ENCODE measurements at places on chromosomes 2 and 18. TPM values are rescaled to one million over a fixed set of nuclear protein-coding genes. Genes with fewer than 3 reads are reported as not detected.

GRCh38 chr18:63552581-63552980, 10.4 kb downstream of the SERPINB12 start:
- no peak for DNase-seq

DNA sequence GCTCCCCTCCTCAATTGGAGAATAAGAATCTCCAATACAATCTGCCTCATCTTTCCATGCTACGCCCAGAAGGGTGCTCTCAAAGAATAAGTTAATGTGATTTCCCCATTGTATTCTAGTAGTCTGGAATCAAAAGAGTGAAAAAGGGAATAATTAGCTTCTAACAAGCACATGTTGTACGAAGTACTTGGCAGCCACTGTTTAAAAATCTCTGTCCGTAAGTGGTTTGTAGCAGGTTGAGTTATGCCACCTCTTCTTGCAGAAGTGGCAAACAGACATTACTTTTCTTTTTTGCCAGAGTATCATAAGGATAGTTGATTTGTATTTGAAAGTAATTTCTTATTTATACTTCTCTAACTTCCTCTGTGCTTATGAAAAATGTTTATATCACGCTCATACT, 184.7 kb downstream of the CD226 start:
- DNase-seq: no peak

GRCh38 chr18:49747876-49748275, 65.5 kb downstream of the ACAA2 start:
- no peak for DNase-seq

DNA sequence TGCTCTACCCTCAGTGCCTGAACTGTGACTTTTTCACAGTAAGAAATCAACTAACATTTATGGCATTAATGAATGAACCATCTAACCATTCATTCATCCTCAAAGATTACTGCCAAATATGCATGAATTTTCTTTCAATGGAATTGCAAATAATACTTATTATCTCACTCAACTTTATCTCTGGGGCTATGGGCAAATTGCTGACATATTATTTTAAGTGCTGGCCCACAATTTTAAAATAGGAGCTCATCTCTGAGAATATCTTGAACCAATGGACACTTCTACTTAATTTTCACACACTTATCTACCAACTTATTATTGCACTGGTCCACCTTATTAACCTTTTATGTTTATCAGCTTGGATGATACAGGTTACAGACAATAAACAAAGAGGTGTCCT, 182.8 kb downstream of the RBM43 start:
- no peak for DNase-seq

Gene CTAGE1
- not detected for total RNA-seq

Gene M1AP
- not detected for total RNA-seq

Gene RNU2-63P
- not detected for total RNA-seq

DNA sequence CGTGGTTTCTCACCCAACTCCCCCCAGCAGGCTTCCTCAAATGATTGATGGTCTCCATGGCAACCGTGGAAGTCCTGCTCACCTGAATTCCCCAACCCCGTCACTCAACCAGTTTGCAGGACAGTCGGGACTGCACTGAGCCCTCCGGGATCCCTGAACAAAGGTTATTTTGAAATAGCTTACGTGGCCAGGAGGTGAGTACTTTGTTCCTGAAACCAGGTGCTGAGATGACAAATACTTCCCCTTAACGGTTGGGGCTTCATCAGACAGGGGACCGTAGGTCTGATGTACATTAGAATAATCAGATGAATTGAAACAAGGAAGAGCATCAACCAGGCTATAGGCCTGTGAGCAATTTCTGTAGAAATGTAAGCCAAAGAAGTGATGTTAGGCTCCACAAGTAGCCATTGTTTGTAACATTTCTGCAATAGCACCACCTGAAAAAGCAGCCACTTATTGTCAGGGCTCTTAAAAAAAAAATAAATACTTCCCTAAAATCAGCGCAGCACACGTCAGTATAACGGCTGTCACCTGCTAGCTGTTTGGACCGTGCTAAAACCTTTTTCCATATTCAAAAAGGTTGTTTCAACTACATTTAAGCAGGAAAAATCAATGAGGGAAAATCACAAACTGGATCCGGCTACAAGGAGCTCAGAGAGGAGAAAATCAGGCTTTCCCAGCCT, 206.4 kb upstream of the ID2 start:
- no peak for DNase-seq

DNA sequence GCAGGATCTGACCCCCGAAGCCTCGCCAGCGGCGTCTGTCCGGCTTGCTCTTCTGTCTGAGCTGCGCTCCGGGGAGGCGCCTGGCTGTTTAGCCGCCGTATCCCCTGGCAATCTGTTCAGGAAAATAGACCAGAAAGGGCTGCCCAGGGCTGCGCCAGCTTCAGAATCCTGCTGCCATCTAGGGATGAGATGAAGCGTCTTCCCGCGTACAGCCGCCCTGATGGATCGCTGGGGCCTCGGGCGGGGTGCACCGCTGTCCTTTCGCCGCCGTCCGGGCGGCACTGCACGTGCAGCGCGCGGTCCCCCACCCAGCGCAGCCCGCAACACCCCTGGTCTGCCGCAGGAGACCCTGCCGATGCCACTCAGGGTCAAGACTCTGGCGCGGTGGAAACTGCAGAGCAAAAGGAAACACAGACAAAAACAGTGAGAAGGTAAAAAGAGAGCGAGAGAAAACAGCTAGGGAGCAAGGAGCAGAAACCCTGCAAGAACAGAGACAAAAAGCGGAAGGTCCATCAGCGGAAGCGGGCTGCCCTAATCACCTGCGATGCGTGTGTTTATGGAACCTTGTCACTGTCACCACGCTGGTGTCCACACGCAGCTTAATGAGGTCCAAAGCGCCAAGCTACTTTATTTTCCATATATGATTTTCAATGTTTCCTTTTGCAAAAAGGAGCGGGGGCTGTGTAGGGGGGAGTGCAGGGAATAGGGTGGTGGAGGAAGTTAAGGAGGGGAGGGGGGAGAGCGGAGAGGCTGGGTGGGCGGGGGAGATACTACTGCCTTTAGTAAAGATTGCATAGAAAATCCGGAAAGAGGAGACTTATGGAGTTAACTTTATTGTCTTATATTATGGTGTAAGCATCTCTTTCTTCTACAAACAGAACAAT, 2113.3 kb upstream of the PIK3C3 start:
- DNase-seq: no peak

DNA sequence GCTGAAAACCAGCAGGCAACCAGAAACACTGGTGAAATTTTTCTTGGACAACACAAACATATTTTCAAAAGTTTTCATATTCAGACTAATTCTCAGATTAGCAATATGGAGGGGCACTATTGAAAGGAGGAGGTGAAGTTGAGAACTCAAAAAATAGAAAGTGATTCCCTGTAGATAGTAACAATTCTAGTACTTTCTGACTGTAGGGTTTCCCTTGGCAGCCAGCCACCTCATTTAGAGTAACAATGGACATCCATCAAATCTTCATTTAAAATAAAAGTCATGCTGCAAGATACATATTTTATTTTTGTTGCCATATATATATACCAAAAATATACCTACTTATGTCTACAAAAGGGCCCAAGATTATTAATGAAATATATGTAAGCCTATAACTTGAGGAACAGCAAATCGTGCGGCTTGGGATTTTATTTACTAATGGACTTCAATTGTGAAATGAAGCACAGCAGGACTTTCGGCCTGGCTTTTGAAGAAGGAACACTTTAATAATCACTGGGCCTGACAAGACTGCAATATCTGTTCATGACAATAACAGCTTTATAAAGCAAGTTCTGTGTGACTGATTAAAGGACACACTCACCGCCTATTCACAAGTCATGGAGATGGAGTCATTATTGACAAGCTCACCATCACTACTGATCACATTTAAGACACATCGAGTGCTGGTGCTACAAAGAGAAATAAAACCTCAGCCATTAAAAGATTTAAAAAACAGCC, 6.8 kb upstream of the NR4A2 start:
- no peak for DNase-seq

GRCh38 chr2:171084128-171084527, 76.6 kb downstream of the TLK1 start:
- no peak for DNase-seq

GRCh38 chr2:240225131-240225530, 84.7 kb upstream of the OTOS start:
- DNase-seq: no peak

- no peak for DNase-seq
Observed at GRCh38 chr2:44679584-44679983, 261.9 kb upstream of the SIX3 start.

DNA sequence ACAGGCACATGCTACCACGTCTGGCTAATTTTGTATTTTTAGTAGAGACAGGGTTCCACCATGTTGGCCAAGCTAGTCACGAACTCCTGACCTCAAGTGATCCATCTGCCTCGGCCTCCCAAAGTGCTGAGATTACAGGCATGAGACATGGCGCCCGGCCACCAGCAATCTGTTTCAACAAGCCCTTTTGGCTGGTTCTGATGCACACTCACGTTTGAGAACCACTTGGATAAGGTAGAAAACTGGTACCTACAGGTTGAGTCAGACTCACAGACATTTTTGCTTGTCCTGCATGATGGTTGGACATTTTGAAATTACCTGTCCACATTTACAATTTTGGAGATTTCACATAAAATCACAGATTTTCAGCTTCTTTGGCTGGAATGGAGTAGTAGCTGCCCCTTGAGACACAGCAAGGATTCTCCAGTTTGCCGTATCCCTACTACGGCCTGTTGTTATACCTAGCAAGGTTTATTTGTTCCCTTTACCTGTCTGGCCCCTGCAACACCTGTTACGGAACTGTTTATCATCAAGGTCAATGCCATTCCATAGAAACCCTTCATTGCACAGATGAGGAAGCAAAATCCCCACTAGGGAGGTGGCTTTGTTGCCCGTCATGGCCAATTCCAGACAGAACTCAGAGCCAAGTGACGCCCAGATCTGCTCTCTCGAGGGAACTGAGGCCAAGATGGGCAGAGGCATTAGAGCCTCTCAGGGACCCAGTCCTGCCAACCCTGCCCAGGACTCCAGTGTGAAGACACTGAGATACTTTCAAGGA, 31.4 kb upstream of the IGFBP2 start:
- DNase-seq: no peak

DNA sequence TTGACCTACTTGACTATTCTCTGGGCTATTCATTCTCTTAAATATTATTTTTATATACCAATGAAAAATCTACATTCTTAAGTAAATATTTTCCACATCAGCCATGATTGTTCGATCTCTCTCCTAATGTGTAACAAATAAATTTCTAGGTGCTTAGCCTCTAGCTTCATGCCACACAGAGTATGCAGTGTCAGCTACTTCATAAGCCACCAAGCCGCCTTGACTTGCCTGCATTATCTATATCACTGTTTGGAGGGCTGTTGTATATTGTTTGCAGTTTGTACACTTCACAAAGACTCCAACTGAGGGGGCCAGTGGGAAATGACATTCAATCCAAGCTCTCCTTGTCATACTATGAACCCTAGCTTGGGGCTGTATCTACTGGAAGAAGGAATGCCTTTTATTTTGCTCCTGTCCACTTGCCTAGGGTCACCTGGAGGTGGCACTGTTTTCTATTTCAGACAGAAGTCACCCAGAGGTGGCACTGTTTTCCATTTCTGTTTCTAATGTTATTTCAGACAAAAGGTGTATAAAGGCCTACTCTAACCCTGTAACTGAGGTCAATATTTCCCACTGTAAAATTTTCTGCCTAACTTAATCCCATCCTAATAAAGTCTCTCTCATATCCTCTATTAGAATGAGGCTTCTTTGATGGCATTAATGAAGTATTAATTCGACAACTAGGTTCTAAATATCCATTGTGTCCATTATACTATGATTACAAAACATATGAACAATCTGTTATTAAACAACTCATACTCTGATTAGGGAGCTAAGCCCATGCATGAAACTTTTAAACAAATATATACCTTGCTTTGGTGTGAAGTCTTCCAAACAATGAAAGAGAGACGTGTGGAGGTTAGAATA, 36.4 kb downstream of the COL5A2 start:
- DNase-seq: peak; percentile 34

GRCh38 chr2:156046900-156047299, 285.6 kb downstream of the NR4A2 start:
- no peak for DNase-seq

GRCh38 chr2:135512099-135512498, 18.9 kb downstream of the ZRANB3 start:
- no peak for DNase-seq

Gene GAD1
- total RNA-seq: not detected

DNA sequence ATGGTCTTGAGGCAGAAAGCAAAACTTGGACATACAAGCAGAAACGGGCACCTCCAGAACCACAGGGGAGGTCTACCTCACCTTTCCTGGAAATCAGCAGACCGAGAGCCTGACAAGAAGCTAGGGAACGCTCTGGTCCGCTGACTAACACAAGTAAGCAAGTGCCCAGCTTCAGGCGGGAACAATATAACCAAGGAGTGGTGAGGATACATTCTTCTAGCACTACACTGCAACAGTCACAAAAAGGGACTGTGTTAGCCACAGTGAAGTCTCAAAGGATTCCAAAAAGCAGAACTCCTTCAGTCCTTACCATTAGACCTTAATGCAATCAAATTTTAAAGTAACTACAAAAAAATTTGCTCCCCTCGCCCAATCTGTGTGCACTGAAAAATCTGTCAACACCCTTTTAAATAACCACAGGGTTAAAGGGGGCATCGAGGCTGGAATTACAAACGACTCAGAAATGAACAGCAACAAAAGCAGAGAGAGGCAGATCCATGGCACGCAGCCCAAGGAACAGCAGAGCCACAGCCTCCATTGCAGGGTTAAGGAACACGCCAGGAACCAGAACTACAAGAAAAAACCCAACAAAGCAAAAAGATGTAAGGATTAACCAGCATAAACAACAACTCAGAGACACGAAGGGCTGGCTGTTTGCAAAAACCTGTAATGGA, 7.1 kb downstream of the THAP4 start:
- DNase-seq: no peak

Gene IL1A
- total RNA-seq: 4.5 TPM

GRCh38 chr2:109554758-109555157, 59.0 kb downstream of the SEPTIN10 start:
- no peak for DNase-seq

GRCh38 chr2:127591221-127591923, 54.6 kb upstream of the GPR17 start:
- peak; percentile 7 for DNase-seq

GRCh38 chr2:227627769-227628168, 10.5 kb downstream of the SCYGR4 start:
- DNase-seq: no peak

DNA sequence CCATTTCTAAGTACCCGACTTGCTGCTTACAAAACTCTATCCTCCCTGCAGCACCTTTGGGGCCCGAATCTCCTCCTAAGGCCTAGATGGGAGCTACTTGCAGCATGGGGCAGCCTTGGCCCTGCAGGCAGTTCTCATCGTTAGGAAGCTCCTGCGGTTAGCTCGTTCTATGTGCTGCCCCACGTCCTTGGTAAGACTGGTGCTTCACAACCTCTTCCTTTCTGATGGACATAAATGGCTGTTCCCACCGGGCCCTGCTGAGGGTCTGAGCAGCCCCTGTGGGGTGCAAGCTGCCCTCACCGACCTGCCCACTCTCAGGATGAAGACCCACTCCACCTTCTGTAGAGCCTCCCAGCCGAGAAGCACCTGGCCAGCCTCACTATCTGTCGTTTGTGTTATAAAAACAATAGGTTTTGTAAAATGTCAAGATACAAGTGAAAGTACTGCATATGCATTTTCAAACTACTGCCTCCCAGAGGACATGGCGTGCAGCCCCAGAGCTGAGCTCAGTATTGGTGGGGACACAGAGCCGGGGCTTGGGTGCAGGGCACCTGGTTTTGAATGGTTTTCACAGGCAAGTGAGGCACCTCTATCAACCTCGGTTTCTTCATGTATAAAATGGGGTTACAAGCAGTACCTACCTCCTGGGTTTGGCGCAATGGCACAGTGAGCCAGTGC, 19.4 kb downstream of the OTOF start:
- DNase-seq: no peak

GRCh38 chr2:241947401-241947800, 77.9 kb downstream of the RTP5 start:
- no peak for DNase-seq
